ENCODE measurements at places on chromosomes 13 and 19.
A peak's percentile ranks its signal among the peaks of the same experiment; 100 is the strongest.

- DNase-seq: no peak
These were observed 270.0 kb upstream of the PCDH20 start for GRCh38 chr13:61685682-61686012.

GRCh38 chr13:114064450-114065140 lies 67.8 kb downstream of the RASA3 start:
- DNase-seq: no peak

- DNase-seq: no peak
These were observed 314.6 kb upstream of the SGCG start for GRCh38 chr13:22866221-22866620.

GRCh38 chr13:22883262-22883840 lies 297.4 kb upstream of the SGCG start:
- no peak for DNase-seq

- DNase-seq: no peak
These were observed 69.8 kb upstream of the SERP2 start for GRCh38 chr13:44303681-44304432.

GRCh38 chr13:94716016-94716415 lies 3.7 kb upstream of the SOX21 start:
- no peak for DNase-seq

DNA sequence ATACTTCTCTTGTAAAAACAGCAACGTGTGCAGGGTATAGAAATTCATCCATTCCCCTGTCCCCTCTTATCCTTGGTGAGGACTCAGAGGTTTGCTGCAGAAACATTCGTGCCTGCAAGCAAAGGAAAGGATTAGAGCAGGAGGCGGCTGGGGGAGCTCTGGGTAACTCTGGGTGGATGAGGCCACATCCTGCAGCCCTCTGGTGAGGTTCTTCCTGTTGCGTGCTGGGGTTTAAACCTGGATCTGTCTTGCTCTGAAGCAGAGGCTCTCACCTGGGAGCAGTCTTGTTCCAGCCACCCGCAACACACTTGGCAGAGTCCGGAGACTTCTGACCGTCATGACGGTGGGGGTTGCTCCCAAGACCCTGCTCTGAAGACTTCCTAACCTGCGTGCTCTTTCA lies 69.2 kb downstream of the ATP11A start:
- no peak for DNase-seq

DNA sequence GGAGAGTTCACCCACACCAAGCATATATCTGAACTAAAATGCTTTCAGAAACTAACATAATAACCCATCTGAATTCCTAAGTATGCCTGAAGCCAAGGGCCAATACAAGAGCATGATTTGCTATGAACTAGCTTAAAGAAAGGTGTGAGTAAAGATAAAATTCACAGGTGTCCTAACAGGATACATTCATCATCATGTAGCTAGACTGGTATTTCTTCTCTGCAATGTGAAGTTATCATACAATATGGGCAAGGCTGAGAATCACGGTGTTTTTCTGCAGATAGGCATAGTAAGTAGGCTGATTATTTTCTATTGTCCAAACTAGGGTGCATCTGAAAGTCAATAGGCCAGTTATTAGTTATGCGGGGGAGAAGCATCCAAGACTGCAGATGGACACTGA lies 63.1 kb downstream of the STK24 start:
- no peak for DNase-seq

- DNase-seq: peak; percentile 94
These were observed 5.8 kb downstream of the MLLT1 start for GRCh38 chr19:6273701-6274601.
